ENCODE measurements at places on chromosomes 16 and 17.

- DNase-seq: no peak
These were observed 37.9 kb upstream of the SLC38A10 start for GRCh38 chr17:81332914-81333528.

DNA sequence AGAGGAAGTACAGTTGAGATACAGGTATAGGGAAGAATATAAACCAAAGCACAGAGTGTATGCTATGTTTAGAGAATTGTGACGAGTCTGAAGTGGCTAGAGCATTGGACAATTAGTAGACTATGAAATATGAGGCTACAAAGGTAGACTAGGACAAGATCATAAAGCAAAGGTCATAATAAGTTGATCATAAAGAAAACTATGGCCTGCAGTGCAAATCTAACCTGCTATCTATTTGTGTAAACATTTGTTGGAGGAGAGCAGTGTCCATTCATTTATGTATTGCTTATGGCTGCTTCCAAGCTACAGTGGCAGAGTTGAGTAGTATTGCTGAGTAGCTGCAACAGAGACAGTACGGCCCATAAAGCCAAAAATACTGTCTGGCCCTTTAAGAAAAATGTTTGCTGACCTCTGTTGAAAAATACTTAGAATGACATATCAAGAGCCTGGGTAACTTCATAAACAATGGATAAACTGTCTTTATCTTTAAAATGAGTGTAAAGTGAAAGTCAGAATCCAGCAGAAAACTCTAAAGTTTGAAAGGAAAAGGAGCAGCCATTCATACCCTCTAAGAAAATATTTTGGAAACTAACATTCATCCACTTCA, 14.5 kb upstream of the OR1E2 start:
- DNase-seq: no peak

GRCh38 chr16:27703121-27703520, 153.2 kb downstream of the KATNIP start:
- no peak for DNase-seq

- DNase-seq: no peak
These were observed 54.1 kb downstream of the METRNL start for GRCh38 chr17:83133302-83134121.

GRCh38 chr17:57589151-57590034, 155.7 kb downstream of the CCDC182 start:
- DNase-seq: no peak

DNA sequence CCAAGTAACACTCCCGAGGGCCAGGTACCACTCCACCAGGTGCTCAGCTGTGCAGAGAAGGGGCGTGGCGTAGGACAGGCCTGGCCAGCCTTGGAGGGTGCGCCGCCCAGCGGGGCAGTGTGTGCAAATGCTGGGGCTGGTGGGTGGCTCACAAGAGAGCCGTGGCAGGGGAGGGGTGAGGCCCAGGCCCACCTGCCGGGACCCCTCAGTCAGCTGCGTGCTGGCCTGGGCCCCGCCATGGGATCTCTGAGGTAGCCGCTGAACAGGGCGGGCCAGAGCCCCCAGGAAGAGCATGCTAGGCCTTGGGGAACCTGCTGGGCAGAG, 8.8 kb downstream of the TPSG1 start:
- DNase-seq: no peak
